ENCODE measurements at places on chromosomes 12 and 14.

DNA sequence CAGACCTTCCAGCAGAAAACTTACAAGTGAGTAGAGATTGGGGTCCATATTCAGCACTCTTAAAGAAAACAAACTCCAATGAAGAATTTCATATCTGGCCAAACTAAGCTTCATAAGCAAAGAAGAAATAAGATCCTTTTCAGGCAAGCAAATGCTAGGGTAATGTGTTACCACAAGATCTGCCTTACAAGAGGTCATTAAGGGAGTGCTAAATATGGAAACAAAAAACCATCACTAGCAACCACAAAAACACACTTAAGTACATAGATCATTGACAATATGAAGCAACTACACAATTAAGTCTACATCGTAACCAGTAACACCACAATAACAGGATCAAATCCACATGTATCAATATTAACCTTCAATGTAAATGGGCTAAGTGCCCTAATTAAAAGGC lies 47.1 kb upstream of the CLEC14A start:
- no peak for DNase-seq

DNA sequence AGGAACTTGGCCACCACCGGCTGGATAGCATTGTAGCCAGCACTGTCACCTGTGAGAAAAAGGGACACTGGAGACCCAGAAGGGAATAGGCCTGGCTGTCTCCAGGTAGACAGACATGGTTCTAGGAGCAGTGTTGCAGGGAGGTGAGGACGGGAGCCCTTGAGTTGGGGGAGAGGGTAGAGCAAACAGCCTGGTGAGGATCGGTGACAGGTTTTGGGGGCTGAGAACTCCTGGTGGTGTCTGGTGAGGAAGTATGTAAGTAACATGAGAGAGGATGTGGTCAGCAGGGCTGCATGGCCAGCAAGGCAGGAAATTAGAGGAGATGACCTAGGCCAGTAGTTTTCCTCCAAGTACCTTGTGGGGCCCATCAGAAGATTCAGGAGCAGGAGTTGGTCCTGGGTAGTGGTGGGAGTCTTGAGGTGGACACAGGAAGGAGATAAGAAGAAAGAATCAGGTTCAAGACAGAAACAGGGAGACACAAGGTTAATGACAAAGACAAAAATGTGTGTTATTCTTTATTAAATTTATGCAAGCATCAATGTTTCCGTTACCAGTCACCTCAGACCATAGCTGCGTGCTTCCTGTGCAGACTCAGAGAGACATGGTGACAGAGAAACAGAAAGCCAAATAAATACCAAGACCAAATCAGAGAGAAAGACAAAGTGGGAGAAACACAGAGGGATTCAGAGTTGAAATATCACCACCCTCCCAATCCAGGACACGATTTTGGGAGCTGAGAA lies at the start of gene ARHGAP9:
ARHGAP9 (minus strand) TSS at position 491 of the 740 bp plus-strand sequence; CDS start at position 31, 460 bp downstream.
- peak; percentile 61 for DNase-seq

DNA sequence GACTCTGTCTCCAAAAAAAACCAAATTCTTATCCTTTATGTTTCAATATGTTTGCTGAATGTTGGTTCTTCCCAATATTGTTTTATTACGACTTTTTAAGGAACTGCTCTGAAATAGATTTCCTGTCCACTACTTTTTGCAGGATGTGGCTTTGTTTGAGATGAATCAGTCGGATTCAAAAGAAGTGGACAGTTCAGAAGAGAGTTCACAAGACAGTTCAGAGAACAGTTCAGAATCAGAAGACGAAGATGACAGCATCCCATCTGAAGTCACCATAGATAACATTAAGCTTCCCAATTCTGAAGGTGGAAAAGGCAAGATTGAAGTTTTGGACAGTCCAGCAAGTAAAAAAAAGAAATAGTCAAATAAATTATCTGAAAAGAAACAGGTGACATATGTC lies 8.2 kb downstream of the NOPCHAP1 start:
- no peak for DNase-seq

GRCh38 chr12:42969355-42969754 lies 379.8 kb upstream of the PRICKLE1 start:
- DNase-seq = no peak

DNA sequence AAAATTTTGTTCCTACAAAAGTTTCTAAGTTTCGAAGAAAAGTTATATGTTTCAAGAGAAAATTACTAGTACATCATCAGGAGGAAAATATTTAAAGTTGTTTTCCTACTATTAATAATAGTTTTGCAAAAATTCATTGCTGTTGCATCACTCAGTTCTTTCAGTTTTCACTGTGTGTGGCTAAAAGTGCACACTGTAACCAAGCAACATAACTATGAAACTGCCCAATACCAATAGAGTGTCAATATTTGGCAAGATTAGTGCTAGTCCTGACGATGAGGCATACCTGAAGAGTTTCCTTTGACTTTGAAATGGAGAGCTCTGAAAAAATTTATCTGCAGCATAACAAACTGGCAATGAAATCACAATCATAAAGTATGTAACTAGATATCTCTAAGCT lies 194.3 kb downstream of the CPNE8 start:
- DNase-seq = no peak

DNA sequence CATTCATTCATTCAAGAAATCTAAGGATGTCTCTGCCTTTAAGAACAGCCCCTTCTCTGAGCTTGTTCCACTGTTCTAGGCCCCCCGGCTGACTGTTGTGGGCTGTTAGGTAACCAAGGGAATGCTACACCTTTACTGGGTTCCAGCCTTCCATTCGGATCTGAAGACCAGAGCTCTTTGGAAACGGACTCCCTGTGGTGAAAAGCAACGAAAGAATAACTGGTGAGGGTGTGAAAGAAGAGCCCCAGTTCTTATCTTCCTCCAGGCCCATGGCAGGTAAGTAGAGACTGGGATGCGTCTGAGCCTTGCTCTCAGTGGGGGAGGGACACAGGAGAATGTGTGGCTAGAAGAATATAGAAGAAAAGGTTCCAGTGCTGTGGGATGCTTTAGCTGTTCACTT lies 207.4 kb downstream of the TMEM132D start:
- DNase-seq = no peak

DNA sequence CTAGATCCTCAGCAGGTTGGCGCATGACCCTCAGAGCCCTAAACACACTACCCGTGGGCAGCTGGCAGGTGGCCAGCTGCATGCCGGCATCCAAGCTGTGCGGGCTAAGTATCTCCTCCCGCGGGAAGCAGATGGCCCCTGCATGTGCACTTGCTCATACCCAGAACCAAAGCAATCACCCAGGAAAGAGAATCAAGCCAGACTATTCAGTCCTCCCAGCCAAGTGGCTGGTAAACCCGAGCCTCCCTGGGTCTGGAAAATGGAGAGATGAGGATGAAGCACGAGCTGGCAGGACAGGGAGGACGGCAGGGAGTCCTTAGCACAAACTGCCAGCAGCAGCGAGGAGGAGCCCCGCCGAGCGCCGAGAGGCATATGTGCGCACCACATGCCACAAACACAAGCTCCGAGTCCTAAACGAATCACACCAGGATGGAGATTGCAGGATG lies 139.7 kb downstream of the RIMBP2 start:
- no peak for DNase-seq

DNA sequence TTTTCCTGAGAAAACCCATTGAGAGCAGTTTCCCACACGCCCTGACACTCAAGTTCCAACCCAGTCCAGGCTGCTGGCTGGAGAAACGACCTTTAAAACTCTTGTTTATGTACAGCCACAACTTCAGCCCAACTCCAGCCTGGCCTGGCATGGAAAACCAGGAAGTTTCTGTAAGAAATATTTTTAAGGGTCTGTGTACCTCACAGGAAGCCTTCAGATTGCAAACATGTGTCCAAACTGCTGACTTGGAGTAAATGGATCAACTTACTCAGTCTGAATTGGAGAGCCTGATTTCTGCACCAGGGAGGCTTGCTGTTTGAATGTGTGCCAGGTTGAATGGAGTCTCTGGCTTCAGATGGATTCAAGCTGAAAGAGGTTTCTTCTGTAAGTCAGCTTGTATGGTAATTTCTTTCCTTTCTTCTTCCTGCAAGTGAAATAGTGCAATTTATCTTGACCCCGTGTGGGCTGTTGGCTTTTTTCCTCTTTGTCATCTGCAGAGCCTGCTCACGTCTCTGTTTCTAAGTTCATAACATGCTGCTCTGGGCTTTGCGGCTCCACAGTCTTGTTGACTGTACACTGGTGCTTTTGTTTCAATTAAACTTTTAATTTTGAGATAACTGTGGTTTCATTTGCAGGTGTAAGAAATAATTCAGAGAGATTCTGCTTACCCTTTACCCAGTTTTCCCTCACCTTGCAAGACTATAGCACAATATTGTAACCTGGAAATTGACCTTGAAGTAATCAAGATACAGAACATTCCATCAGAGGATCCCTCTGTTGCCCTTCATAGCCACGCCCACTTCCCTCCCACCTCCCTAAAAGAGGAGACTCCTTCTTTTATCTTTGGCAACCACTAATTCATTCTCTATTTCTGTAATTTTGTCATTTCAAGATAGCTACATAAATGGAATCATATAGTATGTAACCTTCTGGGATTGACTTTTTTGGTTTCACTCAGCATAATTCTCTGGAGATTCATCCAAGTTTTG lies 109.7 kb upstream of the PRMT8 start:
- no peak for DNase-seq

DNA sequence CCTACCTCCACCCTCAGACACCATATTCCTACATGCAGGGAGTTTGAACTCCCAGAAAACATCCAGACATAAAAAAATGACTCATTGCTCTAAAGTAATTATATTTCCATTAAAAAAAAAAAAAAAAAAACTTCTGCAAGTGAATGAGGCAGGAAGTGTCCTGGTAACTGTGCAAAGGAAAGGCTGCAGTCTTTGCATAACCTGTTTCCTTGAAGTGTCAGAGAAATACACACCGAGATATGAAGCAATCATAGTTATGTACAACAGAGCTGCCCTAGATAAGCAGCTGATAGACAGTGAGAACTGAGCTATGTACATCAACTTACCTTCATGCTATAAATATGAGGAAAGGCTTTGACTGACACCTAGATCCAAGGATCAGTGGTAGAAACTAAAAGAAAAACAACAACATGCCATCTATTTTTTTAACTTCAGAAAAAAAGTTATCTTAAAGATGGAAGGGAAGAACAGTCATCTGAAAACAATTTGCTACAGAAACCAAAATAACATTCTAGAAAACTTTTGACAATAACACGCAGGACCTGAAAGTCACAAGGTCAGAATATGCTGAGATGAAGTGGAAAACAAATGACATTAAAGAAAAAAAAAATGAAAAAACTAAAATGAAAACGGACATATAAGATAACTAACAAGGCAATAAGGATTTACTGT lies 263.2 kb downstream of the SEC23A start:
- DNase-seq = no peak

All from T follicular helper cell (primary cell).